Fibroblast of mammary gland (primary cell): ENCODE measurements at places on chromosomes 3 and 15.
A peak's percentile ranks its signal among the peaks of the same experiment; 100 is the strongest.

DNA sequence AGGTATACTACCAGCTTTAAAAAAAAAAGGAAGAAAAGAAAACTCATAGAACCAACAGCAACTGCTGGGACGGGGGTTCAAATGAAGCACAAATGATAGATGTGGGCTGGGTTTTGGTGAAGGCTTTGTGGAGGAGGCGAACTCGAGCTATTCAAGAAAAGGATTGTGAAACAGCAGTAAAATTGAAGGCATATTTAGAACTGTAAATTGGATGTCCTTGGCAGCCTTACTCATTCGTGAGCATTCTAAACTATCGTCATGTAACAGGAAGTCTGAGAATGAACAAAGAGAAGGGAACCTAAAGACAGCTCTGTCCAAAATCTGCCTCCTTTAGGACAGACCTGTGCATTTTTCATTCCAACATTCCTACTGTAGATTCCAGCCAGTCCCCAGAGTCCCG, 97.8 kb downstream of the LARS2 start:
- DNase-seq, result peak; percentile 86

GRCh38 chr3:46913644-46914043, 36.1 kb downstream of the PTH1R start:
- DNase-seq, result peak; percentile 59

GRCh38 chr3:132625613-132626012, 28.5 kb downstream of the ACKR4 start:
- DNase-seq, result no peak

DNA sequence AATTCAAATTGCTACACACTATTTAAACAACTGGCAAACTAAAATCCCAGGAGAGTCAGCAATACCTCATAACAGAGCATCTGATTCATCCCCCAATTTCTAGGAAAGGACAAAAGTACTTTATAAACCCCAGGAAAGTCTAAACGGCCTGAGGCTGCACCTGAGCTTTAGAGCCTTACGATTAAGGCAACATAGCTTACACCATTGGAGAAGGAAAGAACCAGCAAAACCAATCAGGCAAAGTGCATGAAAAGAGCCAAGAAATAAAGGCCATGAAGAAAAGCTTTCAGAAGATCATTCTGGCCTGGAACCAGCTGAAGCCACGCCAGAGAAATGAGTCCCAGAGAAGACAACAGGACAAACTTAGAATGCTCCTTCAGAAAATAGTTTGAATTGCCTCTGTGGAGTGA, 48.1 kb downstream of the PTPN9 start:
- peak; percentile 85 for DNase-seq

DNA sequence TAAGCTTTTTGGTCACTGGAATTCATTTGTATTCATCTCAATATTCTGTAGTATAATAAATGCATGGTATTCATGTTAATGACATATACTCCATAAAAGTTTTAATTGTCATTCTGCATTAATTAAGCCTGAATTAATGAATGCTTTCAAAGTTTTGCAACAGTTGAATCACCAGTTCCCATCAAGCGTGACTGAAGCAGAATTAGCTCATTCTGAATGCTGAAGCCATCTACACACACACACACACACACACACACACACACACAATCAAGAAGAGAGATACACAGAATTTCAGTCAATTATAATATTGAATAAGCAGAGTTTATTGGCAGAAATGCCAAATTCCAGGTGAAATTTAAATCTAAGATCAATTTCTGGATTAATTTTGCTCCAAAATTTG, 252.1 kb upstream of the KCNMB2 start:
- DNase-seq, result no peak

DNA sequence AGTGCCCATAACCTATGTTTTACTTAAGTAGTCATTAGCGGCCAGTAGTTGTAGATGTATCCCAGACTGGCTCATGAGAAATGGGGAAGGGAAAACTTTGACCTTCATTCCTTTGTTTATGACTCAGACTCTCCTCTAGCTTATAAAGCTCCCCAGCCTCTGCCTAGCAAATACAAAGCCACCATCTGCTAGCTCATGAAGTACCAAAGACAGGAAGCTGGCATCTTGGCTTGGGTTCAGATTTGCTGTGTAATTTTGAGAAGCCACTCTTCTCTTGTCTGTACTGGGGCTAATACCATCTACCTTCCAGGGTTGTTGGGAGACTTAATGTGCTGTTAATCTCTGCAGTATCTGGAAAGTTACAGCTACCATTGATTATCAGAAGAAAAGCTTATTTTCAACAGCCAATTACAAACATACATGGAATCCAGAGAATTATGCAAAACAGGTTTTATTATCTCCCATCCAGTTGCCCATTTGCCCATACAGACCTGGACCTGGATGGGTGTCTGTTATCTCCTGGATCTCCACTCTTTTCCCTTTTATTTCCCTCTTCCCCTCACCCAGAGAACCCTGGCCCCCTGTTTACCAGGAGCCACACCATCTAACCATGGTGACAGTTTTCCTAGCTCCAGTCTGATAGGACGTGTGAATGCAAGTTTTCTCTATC, 153.8 kb downstream of the SEMA6D start:
- peak; percentile 78 for DNase-seq

GRCh38 chr3:6605227-6605626, 255.7 kb upstream of the GRM7 start:
- no peak for DNase-seq

- DNase-seq, result no peak
These were observed 67.3 kb upstream of the EIF1B start for GRCh38 chr3:40242216-40242615.

GRCh38 chr15:61036136-61036535, 193.0 kb downstream of the RORA start:
- no peak for DNase-seq

GRCh38 chr3:119588112-119588511, 8.8 kb downstream of the ADPRH start:
- DNase-seq, result no peak

- DNase-seq, result no peak
These were observed 32.1 kb upstream of the PIAS1 start for GRCh38 chr15:68022061-68022460.

GRCh38 chr15:56342653-56343052, 22.6 kb upstream of the TEX9 start:
- peak; percentile 51 for DNase-seq

GRCh38 chr3:128584412-128585020, 66.1 kb downstream of the RPN1 start:
- peak; percentile 50 for DNase-seq

GRCh38 chr15:70792171-70792573, 28.8 kb upstream of the UACA start:
- peak; percentile 83 for DNase-seq

DNA sequence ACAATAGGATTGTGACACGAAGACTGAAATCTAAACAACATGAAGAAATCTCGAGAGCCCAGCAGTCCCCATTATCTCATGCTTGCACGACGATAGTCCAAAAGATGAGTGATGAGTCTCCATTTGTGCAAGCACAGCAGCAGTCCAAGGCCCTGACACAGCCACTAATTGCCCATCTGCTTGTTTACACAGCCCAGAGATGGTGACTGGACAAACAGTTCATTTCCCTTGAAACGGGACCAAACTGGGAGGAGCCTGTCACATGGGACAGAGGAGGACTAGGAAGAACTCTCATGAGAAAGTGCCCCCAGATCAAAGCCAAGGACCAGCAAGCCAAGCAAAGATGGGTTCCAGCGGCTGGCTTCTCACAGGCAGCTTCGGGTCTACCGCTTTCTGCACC, 121.0 kb downstream of the GREM1 start:
- peak; percentile 98 for DNase-seq

DNA sequence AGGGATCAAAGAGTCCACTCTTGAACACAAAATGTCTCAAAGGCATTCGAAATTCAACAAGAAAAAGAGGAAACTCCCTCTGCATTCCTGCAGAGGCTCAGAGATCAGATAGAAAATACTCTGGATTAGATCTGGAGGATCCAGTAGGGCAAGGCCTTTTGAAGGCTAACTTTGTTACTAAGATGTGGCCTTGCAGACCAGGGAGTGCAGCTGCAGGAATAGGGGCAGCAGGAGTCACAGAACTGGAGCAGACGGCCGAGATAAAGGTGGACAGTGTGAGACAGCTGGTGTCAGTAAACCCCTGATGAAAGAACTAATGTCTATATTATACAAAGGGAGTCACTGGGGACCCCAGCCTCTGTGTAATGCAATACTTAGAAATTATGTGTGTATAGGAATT, 84.5 kb upstream of the PLSCR4 start:
- DNase-seq, result no peak

DNA sequence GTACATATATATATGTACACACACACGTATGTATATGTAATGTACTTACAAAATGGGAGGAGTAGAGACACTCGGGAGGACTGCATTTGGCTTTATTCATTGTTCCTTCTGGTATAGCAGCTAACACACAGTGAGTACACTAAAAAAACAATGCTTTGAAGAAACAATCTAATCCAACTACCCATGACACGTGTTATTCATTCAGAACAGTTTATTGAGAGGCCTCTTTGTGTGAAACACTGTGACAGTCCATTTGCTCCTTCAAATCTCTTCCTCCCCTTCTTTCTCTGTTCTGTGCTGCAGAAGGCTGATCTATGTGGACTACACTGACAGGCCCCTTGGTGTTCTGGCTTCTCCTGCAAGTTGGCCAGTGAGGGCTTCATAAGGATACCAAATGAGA, 1075.9 kb upstream of the CFAP20DC start:
- DNase-seq, result no peak

GRCh38 chr3:39383045-39383880, at the start of gene SLC25A38:
Gene SLC25A38 (plus strand): TSS chr3:39383370. CDS start chr3:39383725, 355 bp downstream.
- peak; percentile 85 for DNase-seq

GRCh38 chr3:125337506-125337905, 37.6 kb downstream of the ZNF148 start:
- no peak for DNase-seq

- no peak for DNase-seq
These were observed 300.6 kb downstream of the TBL1XR1 start for GRCh38 chr3:176896640-176897039.

GRCh38 chr15:77738441-77739302, 106.0 kb upstream of the LINGO1 start:
- no peak for DNase-seq

- peak; percentile 23 for DNase-seq
These were observed 39.2 kb downstream of the CCK start for GRCh38 chr3:42226470-42227425.

GRCh38 chr15:69060744-69061143, 46.2 kb downstream of the NOX5 start:
- no peak for DNase-seq

DNA sequence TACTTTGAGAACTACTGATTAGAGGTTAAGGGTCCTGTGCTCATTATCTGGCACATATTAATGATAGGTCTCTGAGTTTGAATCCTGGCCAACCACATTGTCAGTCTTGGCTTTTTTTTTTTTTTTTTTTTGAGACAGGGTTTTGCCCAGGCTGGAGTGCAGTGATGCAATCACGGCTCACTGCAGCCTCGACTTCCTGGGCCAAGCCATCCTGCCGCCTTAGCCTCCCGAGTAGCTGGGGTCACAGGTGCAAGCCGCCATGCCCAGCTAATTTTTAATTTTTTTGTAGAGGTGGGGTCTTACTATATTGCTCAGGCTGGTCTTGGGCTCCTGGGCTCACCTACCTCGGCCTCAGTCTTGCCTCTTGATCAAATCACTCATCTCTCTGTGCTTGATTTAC, 547 bp upstream of the PCCB start:
- DNase-seq, result no peak

- no peak for DNase-seq
These were observed 427.2 kb downstream of the ZIC1 start for GRCh38 chr3:147836330-147836729.

DNA sequence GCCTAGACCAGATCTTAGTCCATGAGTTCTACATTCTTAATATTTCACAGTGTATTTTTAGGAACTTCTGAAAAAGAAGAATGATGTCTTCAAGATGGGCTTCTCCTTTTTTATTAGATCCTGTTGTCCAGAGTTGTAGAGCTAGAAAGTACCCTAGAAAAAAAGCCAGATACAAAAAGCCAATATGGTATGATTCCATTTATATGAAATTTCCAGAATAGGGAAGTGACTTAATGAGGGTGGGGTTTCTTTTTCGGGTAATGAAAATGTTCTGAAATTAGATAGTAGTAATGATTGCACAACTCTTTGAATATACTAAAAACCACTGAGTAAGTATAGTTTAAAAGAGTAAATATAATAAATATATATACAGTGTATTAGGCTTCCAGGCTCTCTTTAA, 116.9 kb downstream of the NFKBIZ start:
- peak; percentile 17 for DNase-seq

- DNase-seq, result no peak
These were observed 142.1 kb upstream of the LRTM1 start for GRCh38 chr3:55069950-55070349.

GRCh38 chr3:23241256-23241655, 38.1 kb downstream of the UBE2E2 start:
- no peak for DNase-seq

GRCh38 chr15:68541743-68542142, 37.0 kb upstream of the CORO2B start:
- DNase-seq, result no peak

- DNase-seq, result peak; percentile 30
These were observed 15.3 kb upstream of the PLCL2 start for GRCh38 chr3:16869261-16870005.

- DNase-seq, result no peak
These were observed 32.8 kb downstream of the SLTM start for GRCh38 chr15:58900631-58901030.

- DNase-seq, result peak; percentile 71
These were observed 83.6 kb downstream of the PDZRN3 start for GRCh38 chr3:73540969-73541740.

GRCh38 chr3:179146911-179147513, 1.1 kb upstream of the PIK3CA start:
- peak; percentile 76 for DNase-seq

DNA sequence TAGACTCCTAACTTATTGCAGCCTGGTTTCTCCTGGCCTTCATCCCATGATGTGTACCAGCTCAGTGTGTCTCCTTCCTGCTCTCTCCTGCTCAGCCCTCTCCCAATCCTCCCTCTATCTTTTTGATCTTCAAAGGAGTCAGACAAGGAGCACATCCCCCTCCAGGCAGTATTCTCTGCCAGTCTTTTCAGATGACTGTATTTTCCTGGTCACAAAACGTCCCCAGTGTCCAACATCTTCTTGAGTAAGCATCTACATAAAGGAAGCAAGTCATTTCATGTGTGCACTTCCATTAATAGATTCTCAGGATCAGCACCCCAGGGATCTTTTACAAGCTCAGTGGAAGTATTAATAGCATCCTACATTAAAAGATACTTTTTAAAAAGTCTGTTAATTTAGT, 148.9 kb upstream of the THBS1 start:
- DNase-seq, result no peak

DNA sequence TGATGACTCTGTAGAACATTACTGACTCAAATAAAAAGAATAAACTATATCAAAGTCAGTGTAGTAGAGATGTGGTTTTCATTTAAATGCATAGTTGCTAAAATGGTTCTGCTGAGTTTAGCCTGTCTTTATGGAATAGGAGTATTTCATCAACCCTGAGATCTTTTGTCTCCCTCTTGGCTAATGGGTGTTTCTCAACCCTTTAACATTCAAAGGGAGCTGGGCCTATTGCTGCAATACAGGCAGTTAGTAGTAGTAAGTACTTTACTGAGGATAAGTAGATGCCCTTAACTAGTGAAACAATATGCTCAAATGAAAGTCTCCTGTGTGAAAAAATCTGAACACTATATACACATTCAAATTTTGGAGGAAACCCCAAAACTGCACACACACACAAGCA, 184.7 kb upstream of the TTC14 start:
- DNase-seq, result peak; percentile 23

GRCh38 chr3:12833222-12834161, 7.9 kb downstream of the RPL32 start:
- DNase-seq, result peak; percentile 59

GRCh38 chr15:100820528-100820927, 59.1 kb upstream of the ALDH1A3 start:
- no peak for DNase-seq

- DNase-seq, result no peak
These were observed 300.4 kb upstream of the ROPN1 start for GRCh38 chr3:124292329-124292728.
